ENCODE measurements at places on chromosomes 6 and 20. TPM values are rescaled to one million over a fixed set of nuclear protein-coding genes. Genes with fewer than 3 reads are reported as not detected.

CLDN20 gene
- total RNA-seq: not detected

CLPSL2 gene
- total RNA-seq: not detected

RAB32 gene
- total RNA-seq: 26.2 TPM

RWDD2A gene
- 9.5 TPM for total RNA-seq

BPI gene
- total RNA-seq: 0.41 TPM

SRSF12 gene
- 5.7 TPM for total RNA-seq

DNA sequence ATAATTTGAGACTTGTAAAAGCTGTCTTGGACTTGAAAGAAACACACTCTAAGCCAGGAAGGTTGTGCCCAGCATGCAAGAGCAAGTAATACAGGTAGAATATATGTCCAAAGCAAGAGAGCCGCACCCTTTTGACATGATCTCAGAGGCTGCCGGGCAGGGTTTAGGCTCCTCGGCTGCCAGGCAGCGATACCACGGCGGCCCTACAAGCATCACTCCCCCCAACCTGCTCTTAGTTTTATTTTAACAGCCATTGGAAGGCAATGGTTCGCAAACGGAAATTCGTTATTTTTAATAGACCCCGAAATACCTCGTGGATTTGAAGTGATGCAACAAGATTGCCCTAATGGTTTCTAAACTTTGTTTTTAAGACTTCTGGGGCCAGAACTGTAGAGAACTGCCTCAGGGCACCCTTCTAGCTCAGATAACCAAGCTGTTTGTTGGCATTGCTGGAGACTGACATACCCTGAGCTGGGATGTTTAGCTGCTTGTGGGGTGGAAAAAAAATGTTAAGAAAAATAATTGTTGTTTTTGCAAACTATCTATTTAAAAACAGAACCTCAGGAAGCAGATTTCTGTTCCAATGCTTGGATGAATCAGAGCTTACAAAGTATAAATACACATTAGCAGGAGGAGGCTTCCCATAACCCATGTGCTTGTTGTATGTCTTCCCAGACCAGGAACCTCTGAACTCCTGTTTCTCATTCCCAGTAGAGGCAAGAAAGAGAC, 39.0 kb downstream of the JAG1 start:
- DNase-seq: peak; percentile 54
- peak overlapping the region; percentile 60 for H3K27ac ChIP-seq
- no peaks in the 10 kb centered on the region for H3K4me1 ChIP-seq
- no peaks in the 10 kb centered on the region for H3K27me3 ChIP-seq

- no peak overlapping the region for H3K4me3 ChIP-seq
- peak; percentile 54 for DNase-seq
- no peak overlapping the region for H3K27ac ChIP-seq
- H3K27me3 ChIP-seq: no peaks in the 10 kb centered on the region
These were observed 807 bp upstream of the OTOR start for GRCh38 chr20:16747291-16747811.

DNA sequence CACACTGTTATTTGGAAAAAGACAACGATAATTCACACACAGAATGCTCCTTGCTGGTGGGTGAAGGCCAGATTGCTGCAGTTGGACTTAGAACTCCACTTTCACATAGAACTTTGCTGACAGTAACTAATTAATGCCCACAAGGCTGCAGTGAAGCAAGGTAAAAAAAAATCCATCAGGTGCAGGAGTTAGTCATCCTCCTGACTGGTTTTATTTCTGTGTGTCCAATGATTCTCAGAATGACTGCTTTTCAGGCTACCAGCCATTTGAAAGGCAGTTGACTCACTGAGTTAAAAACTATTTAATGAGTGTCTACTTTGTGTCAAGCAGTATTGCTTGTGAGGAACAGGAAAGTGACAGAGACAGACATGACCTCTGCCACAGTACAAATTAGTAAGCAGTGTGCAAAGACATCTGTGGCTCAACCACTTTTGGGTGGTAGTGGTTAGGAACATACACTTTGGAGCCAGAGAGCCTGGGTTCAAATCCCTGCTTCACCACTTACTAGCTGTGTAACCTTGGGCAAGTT, 41.9 kb downstream of the ELOVL5 start:
- no peaks in the 10 kb centered on the region for H3K36me3 ChIP-seq
- no peaks in the 10 kb centered on the region for H3K27me3 ChIP-seq
- no peak for DNase-seq
- peaks cover 6% of the 10 kb centered on the region for H3K4me1 ChIP-seq
- H3K4me3 ChIP-seq: no peak overlapping the region

- no peak overlapping the region for H3K4me3 ChIP-seq
- no peaks in the 10 kb centered on the region for H3K36me3 ChIP-seq
- H3K27me3 ChIP-seq: no peaks in the 10 kb centered on the region
- H3K4me1 ChIP-seq: no peaks in the 10 kb centered on the region
- DNase-seq: no peak
- H3K27ac ChIP-seq: no peak overlapping the region
These were observed 24.9 kb downstream of the SESN1 start for GRCh38 chr6:109069746-109070145.

DNA sequence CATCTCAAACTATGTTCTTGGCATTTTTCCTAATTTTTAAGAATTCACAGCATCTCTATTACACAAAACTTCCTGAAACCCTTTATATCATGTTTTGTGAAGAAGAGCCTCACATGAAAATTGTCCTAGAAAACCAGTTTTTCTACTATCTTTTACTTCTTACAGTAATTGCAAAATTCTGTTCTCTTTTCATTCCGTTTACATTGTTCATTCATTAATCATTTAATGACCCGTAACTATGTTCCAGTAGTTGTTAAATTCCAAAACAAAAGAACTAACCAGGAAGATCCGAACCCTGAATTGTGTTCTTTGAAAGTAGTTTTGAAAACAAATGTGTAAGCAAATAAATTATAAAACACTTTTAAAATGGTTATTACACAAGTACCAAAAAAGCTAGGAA, 597.0 kb downstream of the EYS start:
- H3K27ac ChIP-seq: no peak overlapping the region
- no peaks in the 10 kb centered on the region for H3K36me3 ChIP-seq
- no peaks in the 10 kb centered on the region for H3K4me1 ChIP-seq
- no peaks in the 10 kb centered on the region for H3K27me3 ChIP-seq

GRCh38 chr6:163702736-163703135, 288.2 kb downstream of the QKI start:
- H3K27me3 ChIP-seq: no peaks in the 10 kb centered on the region
- H3K4me1 ChIP-seq: no peaks in the 10 kb centered on the region
- no peaks in the 10 kb centered on the region for H3K36me3 ChIP-seq
- H3K27ac ChIP-seq: no peak overlapping the region

All from prostate gland (tissue), 2 donors.